Stimulated activated CD4-positive, alpha-beta T cell treated with anti-CD3 and anti-CD28 coated beads, TNF-alpha, amount 100 ng/mL, for 1 hour (primary cell): ENCODE measurements at places on chromosomes 12 and 14.

- DNase-seq, result no peak
Measured at GRCh38 chr12:110677982-110678381, 10.9 kb downstream of the HVCN1 start.

DNA sequence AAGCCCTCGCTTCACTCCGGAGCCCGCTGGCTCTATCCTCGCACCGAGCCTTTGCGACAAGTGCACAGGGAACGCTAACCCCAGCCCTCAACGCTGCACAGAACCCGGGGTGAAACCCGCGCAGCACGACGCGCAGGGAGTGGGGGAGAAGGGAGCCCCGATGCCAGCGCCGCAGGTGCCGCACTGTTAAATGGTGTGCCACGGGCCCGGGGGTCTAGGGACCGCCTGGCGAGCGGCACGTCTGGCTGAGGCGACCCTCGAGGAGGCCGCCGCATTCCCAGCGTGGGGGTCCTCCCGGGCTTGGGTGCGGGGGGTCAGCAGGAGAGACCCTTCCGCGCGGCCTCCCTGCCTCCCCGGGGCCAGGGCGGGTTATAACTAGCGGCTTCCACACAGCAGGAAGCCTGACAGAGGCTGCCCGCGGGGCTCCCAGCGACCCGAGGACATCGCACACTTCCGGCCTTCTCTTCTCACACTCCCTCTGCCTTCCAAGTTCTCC, 23.8 kb upstream of the LRTM2 start:
- DNase-seq, result peak; percentile 28

- DNase-seq, result no peak
Measured at GRCh38 chr12:39368096-39368495, 74.8 kb downstream of the KIF21A start.

DNA sequence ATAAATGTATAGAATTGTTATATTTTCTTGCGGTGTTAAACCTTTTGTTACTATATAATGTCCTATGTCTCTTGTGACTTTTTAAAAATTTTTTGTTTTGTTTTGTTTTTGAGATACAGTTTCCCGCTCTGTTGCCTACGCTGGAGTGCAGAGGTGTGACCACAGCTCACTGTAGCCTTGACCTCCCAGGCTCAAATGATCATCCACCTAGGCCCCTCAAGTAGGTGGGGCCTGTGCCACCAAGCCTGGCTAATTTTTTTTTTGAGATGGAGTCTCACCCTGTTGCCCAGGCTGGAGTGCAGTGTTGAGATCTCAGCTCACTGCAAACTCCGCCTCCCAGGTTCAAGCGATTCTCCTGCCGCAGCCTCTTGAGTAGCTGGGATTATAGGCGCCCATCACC, 26.5 kb upstream of the RCOR1 start:
- DNase-seq, result no peak

DNA sequence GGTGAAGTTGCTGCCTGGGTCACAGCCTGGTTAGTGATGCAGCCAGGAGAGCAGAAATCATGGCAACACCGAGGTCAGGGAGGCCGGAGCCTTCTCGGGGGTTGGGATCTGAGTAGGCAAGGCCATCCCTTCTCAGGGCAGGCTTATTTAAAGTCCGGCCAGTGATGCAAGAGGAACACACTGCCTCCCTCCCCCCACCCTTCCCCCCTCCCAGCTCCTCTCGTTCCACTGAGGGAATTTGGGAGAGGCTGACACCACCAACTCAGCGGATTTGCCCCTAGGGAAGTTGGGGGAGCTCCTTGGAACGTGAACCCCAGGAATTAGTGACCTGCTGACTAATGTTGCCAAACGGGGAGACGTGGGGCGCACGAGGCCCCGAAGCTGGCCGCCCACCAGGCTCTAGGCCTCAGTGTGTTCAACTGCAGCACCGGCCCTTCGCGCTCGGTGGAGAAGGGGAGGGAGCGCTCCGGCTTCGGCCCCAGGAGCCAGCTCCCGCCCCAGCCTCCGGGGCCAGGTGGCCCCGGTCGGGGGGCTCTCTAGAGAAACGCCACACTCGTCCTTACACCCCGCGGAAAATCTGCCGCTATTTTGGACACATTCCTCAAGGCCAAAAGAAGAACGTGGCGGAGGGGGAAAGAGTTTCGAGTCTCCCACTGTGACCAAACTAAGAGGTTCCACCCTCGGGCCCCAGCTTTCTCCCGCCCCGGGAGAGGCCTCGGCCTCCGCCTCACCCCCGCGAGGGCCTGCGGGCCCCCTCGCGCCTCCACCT, 1.6 kb downstream of the CTDSP2 start:
- DNase-seq, result no peak

DNA sequence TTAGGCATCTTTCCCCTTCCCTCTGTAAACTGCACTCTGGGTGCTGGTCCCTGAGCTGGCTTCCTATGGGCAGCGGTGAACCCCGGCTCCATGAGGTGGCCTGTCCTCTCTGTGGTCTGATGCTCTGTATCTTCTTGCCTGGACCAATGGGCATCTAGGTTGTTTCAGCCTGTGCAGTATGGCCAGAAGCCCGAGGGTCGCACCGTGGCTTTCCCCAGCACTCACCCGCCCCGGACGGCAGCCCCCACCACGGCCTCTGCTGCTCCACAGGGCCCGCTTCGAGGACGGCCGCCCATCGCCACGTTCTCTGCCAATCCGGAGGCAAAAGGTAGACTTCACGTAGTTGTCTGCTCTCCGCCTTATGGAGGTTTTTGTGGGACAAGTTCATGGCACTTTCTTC, 70.1 kb downstream of the EP400 start:
- DNase-seq, result no peak

- no peak for DNase-seq
Measured at GRCh38 chr12:76450690-76451089, 102.5 kb upstream of the BBS10 start.

DNA sequence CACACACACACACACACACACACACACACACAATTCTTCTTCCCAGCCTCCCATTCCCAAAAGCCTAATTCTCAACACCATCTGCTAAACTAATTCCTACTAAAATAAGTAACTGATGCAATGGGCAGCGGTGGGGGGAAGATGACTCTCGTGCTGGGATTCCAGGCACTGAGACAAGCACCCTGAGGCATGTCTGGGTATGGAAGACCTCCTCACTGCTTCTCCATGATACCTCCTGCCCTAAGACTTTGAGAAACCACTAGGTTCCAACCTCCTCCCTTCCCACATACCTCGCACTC, 789 bp upstream of the VWF start:
- DNase-seq, result no peak

DNA sequence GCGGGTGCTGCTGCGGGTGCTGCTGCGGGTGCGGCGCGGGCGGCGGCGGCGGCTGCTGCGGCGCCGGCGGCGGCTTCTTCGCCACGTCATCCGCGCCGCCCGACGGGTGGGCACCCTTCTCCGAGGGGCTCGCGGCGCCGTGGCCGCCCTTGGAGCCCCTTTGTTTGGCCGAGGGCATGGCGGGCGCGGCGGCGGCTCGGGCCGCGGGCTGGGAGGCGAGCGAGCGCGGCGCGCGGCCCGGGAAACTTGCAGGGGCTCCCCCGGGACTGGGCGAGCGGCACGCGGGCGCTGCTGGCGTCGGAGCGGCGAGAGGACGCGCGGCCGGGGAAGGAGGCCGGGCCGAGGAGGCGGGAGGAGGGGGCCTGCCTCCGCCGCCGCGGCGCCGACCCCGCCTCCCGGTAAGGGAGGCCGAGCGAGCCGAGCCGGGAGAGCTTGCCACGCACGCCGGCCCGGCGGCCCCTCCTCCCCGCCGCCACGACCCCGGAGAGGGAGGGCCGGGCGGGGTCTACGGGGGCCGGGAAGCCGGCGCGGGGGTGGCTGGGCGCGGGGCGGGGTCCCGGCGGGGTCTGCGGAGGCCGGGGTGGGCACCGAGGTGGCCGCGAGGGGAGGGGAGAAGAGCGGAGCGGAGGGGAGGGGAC, at the start of gene CKAP4:
TSS of gene CKAP4 (minus strand) at position 347 of the 638 bp plus-strand sequence. CDS start at position 178, 169 bp downstream.
- no peak for DNase-seq

- DNase-seq, result no peak
Measured at GRCh38 chr14:33938131-33938949, 12.5 kb downstream of the EGLN3 start.

- no peak for DNase-seq
Measured at GRCh38 chr14:53946071-53946403, 10.6 kb downstream of the BMP4 start.

DNA sequence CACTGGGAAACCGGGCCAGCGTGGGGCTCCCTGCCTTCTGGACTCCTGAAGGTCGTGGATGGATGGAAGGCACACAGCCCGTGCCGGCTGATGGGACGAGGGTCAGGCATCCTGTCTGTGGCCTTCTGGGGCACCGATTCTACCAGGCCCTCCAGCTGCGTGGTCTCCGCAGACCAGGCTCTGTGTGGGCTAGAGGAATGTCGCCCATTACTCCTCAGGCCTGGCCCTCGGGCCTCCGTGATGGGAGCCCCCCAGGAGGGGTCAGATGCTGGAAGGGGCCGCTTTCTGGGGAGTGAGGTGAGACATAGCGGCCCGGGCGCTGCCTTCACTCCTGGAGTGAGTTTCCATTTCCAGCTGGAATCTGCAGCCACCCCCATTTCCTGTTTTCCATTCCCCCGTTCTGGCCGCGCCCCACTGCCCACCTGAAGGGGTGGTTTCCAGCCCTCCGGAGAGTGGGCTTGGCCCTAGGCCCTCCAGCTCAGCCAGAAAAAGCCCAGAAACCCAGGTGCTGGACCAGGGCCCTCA, 26.9 kb downstream of the HIP1R start:
- no peak for DNase-seq

GRCh38 chr12:96240656-96241055, 46.5 kb downstream of the ELK3 start:
- DNase-seq, result no peak

DNA sequence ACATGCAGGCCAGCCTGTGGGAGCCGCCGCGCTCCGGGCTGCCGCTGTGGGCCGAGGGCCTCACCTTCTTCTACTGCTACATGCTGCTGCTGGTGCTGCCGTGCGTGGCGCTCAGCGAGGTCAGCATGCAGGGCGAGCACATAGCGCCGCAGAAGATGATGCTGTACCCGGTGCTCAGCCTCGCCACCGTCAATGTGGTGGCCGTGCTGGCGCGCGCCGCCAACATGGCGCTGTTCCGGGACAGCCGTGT, 2.9 kb downstream of the TMEM121 start:
- DNase-seq, result no peak

DNA sequence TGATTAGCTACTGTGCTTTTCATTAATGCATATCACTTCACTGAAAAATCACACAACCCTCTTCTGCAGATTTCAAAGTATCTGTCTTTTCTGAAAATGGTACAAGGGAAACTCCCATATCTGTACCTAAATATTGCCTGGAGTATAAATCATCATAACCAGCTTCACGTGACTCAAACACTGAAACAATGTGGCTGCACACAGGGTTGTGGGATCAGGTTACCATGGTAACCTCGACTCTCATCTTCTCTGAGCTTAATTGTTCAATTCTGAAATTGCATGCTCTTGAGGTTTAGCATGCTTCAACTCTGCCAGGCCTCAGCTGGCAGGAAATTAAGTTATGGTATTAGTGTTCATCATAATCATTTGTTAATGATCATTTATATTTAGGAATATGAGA, 77.5 kb upstream of the CPSF6 start:
- DNase-seq, result no peak

GRCh38 chr12:14774074-14774905, 29.0 kb downstream of the WBP11 start:
- peak; percentile 67 for DNase-seq

DNA sequence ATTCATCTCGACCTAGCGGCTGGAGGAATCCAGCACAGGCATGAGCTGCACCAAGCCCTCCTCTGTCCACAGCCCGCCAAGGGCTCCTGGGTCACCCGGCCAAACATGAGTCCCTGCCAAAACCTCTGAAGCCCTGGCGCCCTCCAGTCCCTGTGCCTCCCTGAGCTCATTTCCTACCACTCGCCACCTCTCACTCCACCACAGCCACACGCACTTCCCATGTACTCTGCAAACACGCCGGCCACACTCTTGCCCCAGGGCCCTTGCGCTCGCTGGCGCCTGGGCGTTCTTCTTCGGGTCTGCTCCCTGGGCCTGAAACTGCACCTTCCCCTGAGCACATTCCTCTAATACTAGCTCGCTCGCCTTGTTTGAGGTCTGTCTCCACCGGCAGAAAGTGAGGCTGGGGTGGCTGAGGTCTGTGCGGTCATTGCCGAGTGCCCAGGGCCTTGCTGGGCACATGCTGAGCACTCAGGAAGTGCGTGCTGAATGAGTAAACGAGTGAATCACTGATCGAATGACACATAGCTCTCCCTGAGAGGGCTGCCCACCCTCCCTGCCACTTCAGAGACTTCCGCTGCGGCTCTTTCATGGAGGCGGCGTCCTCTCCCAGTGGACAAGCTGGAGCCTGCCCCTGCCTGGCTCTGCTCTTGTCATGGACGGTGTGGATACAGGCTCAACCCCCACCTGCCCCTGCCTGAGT, 33.7 kb upstream of the DLK1 start:
- DNase-seq, result no peak

DNA sequence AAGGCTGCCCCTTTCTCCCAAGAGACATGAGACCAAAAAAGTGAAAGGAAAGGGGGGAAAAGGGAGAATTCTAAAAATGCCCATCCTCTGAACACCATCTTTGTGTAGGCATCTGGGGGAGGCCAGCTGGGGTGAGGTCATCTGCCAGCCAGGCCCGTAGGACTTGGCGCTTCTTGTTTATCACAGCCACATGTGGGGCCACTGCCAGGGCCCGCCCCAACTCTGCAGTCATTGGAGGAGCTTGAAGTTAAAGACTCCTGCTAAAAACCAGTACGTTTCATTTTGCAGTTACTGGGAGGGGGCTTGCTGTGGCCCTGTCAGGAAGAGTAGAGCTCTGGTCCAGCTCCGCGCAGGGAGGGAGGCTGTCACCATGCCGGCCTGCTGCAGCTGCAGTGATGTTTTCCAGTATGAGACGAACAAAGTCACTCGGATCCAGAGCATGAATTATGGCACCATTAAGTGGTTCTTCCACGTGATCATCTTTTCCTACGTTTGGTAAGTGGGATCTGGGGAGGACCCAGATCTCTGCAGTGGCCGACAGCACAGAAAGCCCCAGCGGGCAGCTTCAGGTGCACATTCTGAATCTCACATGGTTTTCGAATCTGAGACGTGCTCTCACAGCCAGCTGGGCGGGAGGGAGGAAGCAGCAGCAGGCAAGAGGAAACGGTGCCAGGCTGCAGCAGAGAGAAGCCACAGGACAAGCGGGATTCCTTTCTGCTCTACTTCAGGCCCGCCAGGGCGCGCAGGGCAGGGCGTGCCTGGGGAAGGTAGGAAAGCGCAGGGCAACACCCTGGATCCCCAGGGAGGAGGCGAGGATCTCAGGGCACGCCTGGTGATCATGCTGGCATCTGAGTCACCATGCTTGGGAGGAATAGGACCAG, at the start of gene P2RX7:
TSS of gene P2RX7 (plus strand) at position 276 of the 881 bp plus-strand sequence. CDS start at position 371, 95 bp downstream.
- no peak for DNase-seq

DNA sequence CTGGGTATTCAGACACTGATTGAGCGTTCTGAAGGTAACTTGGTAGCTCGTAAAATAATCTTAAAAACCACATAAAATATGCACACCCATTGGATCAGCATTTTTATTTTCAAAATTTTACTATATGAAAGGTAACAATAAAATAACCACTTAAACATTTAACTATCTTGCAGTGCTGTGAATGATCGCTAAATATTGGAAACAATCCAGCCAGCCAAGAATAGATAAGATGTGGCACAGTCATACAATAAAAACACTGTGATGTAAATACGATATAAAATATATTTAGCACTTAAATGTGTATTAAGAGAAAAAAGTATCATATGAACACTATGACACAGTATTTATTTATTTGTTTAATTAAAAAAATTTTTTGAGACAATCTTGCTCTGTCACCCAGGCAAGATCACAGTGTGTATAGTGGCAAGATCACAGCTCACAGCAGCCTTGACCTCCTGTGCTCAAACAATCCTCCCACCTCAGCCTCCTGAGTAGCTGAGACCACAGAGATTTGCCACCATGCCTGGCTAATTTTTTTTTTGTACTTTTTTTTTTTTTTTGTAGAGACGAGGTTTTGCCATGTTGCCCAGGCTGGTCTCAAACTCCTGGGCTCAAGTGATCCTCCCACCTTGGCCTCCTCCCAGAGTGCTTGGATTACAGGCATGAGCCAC, 39.4 kb downstream of the SDR9C7 start:
- no peak for DNase-seq
